ENCODE measurements at places on chromosomes 7 and 10.

DNA sequence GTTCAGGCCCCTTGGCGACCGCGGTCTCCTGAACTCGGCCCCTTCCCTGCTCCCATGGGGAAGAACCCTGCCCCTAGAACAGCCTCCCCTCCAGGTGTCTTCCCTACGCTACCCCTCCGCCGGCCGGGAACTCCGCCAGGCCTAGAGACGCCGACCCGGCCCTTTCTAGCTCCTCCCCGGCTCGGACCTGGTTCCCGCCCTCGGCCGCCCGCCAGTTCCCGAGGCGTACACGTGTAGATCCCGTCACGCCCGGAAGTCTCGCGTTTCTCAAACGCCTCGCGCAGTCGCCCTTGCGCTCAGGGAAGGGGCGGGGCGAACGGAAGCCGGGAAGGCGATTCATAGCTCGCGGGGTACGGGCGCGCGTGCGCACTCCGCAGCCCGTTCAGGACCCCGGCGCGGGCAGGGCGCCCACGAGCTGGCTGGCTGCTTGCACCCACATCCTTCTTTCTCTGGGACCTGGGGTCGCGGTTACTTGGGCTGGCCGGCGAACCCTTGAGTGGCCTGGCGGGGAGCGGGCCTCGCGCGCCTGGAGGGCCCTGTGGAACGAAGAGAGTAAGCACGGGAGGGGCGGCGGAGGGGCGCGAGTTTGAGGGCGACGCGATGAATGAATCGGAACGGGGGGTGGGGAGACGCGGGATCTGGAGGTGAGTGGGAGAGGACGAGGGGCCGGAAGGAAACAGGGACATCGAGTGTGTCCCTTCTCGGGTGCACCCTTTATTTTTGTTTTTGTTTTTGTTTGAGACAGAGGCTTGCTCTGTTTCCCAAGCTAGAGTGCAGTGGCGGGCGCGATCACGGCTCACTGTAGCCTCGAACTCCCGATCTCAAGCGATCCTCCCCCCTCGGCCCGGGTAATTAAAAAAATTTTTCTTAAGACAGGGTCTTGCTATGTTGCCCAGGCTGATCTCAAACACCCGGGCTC, at the start of gene POP7:
POP7 (plus strand) TSS at position 369 of the 919 bp plus-strand sequence. CDS start 710 bp downstream, outside the sequence.
- DNase-seq = peak; percentile 93

GRCh38 chr7:33550363-33550762, 355.0 kb upstream of the BMPER start:
- DNase-seq = no peak

DNA sequence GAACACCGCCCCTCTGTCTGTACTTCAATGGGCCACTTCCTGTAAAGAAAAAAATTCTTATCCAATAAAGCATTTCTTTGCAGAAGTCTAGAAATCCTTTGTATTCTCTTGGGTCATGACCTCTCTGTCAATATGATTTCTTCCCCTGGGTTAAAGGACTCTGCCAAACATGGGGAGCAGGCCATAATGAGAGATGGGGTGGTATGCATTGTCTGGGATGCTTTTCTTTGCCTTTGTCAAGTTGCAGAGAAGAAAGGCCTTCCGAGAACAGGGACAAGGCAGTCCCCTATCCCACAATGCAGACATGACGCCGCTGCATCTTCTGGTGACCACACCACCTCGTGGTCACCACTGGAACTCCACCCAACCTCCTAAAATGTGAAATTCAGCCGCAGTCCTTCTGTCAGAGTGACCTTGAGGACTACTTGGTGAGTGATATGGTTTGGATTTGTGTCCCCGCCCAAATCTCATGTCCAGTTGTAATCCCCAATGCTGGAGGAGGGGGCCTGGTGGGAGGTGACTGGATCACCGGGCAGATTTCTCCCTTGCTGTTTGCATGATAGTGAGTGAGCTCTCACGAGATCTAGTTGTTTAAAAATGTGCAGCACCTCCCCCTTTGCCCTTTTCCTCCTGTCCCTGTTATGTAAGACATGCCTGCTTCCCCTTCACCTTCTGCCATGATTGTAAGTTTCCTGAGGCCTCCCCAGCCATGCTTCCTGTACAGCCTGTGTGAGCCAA, 15.2 kb upstream of the FRMPD2 start:
- peak; percentile 49 for DNase-seq

- peak; percentile 41 for DNase-seq
These were observed 39.9 kb downstream of the ABCB4 start for GRCh38 chr7:87435546-87435945.

GRCh38 chr7:75983471-75984129, 10.8 kb downstream of the TMEM120A start:
- DNase-seq = no peak

DNA sequence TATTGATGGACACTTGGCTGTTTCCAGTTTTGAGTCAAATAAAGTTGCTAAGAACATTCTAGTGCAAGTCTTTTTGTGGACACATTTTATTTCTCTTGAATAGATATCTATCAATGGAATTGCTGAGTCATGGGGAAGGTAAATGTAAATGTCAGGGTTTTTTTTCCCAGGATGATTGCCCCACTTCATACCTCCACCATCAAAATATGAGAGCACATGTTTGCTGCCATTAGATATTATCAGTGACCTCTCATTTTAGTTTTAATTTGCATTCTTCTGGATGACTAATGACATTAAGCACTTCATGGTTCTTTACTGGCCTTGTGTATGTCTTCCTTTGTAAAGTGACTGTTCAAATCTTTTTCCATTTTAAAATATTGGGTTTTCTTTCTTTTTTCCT, 45.7 kb downstream of the PAPSS2 start:
- peak; percentile 26 for DNase-seq

- peak; percentile 17 for DNase-seq
These were observed 24.5 kb downstream of the GPR22 start for GRCh38 chr7:107494315-107494751.

- DNase-seq = peak; percentile 78
These were observed 4.9 kb downstream of the TMEM270 start for GRCh38 chr7:73865738-73866445.

DNA sequence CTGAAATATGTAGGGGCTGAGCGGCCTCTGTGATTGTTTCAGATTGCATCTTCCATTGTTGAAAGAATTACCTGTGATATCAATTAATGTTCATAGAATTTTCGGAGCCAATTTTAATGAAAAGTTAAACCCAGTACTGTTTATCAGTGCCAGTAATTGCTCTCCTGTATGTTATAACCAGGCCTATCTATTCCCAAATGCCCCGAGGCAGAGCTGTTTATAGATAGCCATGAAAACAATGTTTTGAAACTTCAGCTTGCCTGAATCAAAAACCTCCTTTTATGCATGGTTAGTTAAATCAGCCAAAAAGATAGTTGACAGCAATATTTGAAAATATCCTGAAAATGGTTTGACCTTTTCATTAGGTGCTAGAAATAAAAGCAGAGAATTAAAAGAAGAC, 50.1 kb upstream of the HDAC9 start:
- DNase-seq = no peak

DNA sequence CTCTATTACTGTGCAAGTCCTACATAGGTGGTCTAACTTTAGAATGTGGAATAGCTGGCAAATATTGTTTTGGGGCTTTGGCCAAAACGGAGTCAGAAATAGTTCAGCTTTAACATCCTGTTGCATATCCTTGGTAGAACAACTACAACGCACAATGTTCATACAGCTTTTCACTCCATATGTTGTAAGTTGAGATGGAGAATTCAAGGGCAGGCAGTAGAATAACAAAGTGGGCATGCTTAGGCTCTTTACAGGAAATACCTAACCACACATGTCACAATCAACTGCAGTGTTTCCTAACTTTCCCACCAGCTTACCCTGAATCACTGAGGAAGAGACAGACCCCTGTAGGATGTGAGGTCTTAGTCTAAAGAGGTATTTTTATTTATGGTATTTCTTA, 122.3 kb downstream of the PPP1R3A start:
- DNase-seq = peak; percentile 66

- no peak for DNase-seq
These were observed 75.5 kb downstream of the UBE2H start for GRCh38 chr7:129877146-129877792.

DNA sequence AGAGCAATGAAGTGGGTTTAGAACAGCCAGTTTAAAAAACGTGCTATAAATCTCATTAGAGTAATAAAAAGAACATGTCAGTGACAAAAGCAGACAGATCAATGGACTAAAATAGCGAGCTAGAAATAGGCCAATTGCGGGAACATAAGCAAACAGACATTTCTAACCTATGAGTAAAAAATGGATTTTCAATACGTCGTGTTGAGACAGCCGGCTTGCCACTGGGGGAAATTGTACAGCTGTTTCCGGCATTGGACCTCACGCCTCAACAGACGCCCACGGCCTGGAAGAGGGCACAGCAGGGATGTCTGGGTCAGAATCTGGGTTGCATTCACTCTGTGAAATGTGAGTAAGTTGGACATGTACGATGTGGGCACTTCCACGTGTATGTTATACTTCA, 92.9 kb downstream of the SVOPL start:
- DNase-seq = no peak

GRCh38 chr7:128302139-128302538, 41.6 kb downstream of the RBM28 start:
- no peak for DNase-seq

- DNase-seq = peak; percentile 28
These were observed 6.6 kb downstream of the VOPP1 start for GRCh38 chr7:55565681-55566080.

DNA sequence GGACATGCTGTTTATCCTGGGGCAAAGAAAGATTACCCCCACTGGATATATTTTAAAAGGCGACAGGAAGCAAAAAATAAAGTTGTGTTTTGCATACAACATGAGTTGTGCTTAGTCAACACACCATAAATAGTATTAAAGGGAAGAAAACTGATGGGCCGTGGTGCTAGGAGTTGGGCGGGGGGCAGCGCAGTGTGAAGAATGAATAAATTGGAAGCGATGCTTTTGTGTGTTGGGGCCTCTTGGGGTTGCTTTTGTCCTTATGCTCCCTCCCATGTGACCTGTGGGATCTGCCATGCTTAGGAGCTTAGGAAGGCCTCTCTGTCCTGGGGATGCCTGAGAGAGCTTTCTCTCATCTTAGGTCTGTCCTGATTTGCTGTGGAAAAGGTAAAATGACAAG, 35.0 kb upstream of the AGR3 start:
- DNase-seq = no peak

DNA sequence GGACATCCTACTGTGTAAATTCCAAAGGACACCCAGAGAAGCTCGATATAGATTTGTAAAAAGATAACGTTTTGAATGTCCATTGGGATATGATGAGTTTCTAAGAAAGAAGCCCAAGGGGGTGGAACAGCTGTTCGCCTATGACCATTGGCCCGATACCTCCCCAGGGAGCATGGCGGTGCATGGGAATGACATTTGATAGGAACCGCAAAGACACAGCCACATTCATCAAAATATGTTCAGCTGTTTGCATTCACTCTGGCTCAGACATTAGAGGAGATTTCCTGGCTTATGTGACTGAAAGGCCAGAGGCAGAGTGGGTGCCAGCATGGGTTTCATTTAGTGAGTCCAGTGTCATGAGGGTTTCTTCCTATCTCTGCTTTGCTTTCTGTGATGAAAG, 56.0 kb upstream of the BAIAP2L1 start:
- no peak for DNase-seq

DNA sequence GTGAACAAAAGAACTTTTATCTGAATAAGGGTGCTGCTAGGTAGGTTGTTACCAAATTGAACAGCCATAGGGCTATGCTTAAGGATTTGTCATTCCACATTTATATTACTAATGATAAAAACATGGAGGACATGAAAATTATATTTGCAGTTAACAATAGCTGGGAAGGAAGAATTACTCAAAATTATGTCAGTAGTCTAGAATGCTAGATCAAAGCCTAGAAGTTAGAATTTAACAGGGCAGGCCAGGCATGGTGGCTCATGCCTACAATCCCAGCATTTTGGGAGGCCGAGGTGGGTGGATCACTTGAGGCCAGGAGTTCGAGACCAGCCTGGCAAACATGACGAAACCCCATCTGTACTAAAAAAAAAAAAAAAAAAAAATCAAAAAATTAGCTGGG, 9.4 kb downstream of the STK17A start:
- DNase-seq = no peak

DNA sequence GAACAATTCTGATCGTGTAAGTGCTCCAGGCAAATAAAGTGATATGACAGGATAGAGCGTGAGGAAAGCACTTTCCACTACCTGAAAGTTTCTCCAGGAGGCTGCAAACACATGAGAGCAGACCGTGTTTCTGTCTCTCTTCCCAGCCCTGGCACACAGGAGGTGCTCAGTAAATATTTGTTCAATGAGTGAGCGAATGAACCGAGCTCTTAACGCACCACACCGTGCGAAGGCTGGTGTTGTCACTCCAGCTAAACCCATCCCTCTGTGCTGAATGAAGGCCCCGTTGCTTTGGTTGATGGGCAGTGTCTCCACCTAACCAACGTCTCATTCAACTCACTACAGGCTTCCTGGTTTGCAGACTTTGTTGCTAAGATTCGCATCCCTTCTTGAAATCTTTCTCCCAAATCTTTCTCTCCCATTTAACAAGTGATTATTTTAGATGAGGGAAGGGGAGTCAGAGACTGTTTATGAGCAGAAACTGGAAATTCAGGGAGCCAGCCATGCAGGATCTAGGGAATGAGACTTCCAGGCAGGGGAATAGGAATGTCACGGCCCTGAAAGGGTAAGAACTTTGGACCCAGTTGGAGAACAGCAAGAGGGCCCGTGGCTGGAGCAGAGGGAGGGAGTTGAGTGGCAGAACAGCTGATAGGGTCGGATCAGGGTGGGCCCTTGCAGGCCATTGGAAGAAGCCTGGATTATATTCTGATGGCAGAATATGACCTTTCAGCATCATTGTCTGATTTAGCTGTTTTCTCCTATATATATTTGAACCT, 282.6 kb downstream of the CAMK1D start:
- no peak for DNase-seq

DNA sequence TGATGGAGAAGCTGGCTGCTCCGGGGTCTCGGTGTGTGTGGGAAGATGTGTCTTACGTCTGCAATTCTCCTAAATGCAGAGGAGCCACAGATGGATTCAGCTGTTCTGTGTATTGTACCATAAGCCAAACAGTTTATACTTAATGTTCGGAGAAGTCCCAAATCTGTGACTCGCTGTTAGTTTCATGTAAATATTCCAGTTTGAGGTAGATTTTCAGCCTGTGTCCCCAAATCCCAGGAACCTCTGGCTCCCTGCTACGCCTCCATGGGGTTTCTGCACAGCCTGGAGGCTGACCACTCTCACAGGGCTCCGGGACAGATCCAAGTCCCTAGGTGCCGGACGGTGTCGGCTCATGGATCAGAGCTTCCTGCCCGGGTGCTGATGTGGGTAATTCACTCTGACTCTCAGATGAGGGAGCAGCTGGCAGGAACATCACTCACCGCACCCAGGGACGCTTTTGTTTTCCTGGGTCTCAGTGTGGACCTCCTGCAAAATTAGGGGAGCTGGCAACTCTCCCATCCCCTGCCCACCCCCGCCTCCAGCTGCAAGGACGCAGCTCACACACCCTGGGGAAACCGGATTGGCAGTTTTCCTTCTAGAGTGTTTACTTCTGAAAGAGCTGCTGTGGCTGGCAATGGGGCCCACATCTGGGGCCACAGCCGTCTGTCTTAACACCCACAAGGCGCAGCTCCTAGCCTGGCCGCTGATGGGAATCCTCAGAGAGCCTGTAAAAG, 421.1 kb upstream of the FOXK1 start:
- DNase-seq = no peak

DNA sequence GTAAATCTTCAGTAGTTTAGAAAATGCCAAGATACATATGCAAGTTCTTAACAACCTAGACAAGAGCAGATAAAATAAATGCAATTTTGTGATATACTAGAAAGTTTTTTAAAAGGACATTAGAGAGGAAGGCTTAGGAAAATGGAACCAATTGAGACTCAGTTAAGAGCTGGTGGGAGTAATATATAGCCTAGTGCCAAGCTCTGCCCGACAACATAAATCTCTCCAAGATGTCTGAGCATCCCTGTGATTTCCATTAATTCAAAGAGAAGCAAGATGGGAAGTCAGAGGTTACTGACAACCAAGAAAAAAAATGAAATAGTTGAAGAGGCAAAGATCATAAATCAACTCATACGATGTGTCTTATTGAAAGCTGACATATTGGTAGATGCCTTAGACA, 74.5 kb downstream of the DGKB start:
- DNase-seq = no peak
